ENCODE measurements at places on chromosomes 12 and 14.

DNA sequence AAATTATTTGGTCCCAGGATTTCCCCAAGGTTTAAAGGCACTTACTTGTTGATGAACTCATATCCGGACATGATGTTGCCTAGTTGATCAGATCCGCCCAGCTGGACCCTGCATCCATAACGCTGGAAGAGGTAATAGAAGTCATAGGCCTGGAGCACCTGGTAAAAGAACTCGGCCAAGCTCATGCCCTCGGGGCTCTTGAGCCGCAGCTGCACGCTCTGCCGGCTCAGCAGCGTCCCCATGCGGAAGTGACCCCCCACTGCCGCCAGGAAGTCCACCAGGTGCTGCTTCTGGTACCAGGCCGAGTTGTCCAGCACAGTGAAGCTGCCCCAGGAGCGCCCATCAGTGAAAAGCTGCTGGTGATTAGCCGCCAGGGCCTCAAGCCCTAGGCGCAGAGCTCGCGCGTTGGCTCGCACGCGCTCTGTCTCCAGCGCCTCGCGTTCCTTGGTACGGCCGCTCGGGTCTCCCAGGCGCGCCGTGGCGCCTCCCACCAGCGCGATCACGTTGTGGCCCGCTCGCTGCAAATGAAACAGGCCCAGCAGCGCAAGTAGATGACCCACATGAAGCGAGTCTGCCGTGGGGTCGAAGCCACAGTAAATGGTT, 545 bp downstream of the YARS2 start:
- DNase-seq: no peak

- DNase-seq: no peak
These were observed 59.1 kb upstream of the GALNT9 start for GRCh38 chr12:132388379-132389015.

- DNase-seq: no peak
These were observed 126.3 kb upstream of the FGD4 start for GRCh38 chr12:32273063-32273522.

DNA sequence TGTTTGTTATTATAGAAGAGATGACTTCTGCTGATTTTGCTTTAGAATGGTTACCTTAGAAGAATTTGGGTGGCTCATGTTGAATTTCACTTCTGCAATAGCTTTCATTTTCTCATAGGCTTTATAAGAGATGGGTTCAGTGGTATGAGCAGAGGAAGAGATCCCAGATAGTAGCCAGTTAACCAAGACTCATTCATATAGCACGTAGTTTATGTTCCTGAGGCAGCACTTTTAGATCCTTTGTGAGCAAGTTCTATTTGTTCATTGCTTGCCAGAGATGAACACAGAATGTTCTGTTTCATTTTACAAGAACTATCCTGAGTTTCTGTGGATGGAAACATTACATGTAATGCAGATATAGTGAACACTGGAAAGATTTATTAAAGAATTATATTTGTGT, 32.2 kb downstream of the RAB21 start:
- DNase-seq: no peak

- no peak for DNase-seq
These were observed 1.1 kb upstream of the FAR2 start for GRCh38 chr12:29147731-29148595.

DNA sequence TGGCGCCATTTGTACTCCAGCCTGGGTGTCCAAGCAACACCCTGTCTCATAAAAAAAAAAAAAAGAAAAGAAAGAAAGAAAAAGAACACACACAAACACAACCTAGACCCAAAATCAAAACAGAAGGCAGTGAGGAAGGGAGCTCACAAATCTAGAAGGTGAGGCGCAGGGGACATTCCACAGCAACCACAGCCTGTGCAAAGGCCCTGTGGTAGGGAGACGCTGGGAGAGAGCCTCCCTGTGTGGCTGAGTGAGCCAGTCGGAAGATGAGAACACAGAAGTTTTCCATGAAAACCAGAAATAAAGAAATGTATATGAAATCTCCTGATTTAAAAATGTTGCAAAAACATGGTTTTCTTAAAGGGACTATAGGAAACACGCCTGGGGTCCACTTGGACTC, 44.6 kb downstream of the SCARB1 start:
- no peak for DNase-seq
